CD4-positive, alpha-beta memory T cell (primary cell): ENCODE measurements at places on chromosomes 5 and 9.

DNA sequence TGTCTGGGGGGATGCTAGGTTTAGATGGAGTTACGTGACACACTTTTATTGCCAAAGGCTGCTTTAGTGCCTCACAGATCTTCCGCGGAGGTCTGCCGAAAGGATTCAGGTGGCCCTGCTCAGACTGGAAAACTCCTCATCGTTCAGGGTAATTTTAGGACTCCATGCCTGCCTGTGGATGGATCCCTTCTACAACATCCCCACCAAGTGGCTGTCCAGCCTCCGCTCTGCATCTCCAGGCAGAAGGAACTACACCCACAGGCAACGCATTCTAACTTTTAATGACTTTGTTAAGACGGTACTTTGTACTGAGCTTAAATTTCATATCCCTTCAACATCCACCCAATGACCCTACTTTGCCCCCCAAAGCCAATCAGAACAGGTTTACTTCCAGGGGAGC lies 29.4 kb downstream of the ATPSCKMT start:
- H3K36me3 ChIP-seq, result no peaks in the 10 kb centered on the region
- DNase-seq, result no peak
- H3K27me3 ChIP-seq, result no peaks in the 10 kb centered on the region
- no peak overlapping the region for H3K4me3 ChIP-seq

DNA sequence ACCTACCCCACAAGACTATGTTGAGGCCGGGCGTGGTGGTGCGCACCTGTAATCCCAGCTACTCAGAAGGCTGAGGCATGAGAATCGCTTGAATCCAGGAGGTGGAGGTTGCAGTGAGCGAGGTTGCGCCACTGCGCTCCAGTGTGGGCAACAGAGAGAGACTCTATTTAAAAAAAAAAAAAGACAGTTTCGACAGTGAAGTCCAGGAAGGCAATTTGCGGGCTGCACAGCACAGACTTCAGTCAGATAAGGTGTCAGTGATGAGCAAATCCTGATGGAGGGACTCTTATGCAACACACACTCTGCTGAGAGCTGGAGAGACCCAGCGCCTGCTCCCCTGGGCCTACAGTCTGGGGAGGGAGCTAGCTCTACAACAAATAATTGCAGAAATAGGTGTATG lies 14.2 kb downstream of the CCNJL start:
- no peaks in the 10 kb centered on the region for H3K4me1 ChIP-seq
- no peak for DNase-seq
- no peaks in the 10 kb centered on the region for H3K27me3 ChIP-seq
- no peaks in the 10 kb centered on the region for H3K36me3 ChIP-seq

GRCh38 chr9:79242489-79242888 lies 329.3 kb upstream of the TLE4 start:
- no peaks in the 10 kb centered on the region for H3K36me3 ChIP-seq
- H3K27ac ChIP-seq, result no peak overlapping the region
- no peak overlapping the region for H3K4me3 ChIP-seq
- H3K4me1 ChIP-seq, result no peaks in the 10 kb centered on the region

DNA sequence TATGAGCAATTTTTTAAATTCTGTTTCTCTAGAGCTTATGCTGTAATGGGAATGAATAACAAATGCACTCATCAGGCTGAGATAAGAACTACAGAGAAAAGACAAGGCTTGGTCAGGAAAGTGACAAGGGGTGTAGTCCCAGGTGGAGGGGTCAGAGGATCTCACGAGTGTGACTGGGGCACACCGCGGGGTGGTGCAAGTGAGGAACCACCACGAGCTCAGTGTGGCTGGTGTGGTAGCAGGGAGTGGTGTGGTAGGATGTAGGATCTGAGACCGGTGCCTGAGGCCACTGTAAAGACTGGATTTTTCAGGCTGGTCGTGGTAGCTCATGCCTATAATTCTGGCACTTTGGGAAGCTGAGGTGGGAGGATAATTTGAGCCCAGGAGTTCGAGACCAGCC lies 9.0 kb downstream of the ANXA6 start:
- peaks cover 35% of the 10 kb centered on the region for H3K36me3 ChIP-seq
- peaks cover 100% of the 10 kb centered on the region for H3K4me1 ChIP-seq
- DNase-seq, result no peak
- peak overlapping the region; percentile 14 for H3K4me3 ChIP-seq

- no peaks in the 10 kb centered on the region for H3K27me3 ChIP-seq
- H3K4me3 ChIP-seq, result no peak overlapping the region
- H3K4me1 ChIP-seq, result no peaks in the 10 kb centered on the region
Measured at GRCh38 chr5:165631235-165631634, 2125.8 kb downstream of the MAT2B start.

DNA sequence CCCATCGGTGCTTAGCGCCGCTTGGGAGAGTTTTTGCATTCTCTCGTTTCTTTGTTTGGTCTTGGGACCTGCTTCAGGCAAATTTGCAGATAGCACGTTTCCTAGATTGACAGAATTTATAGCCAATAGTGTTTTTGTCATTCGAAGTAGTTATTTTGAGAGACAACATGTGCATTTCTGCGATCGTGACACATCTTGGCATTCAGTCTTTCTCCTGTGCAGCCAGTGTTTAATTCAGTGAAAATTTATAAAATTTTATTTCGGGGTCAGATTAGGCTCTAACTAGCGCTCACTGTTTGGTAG lies 830 bp downstream of the PRRC1 start:
- H3K4me1 ChIP-seq, result peaks cover 25% of the 10 kb centered on the region
- H3K27ac ChIP-seq, result peak overlapping the region; percentile 87
- H3K36me3 ChIP-seq, result peaks cover 2% of the 10 kb centered on the region
- H3K27me3 ChIP-seq, result no peaks in the 10 kb centered on the region

DNA sequence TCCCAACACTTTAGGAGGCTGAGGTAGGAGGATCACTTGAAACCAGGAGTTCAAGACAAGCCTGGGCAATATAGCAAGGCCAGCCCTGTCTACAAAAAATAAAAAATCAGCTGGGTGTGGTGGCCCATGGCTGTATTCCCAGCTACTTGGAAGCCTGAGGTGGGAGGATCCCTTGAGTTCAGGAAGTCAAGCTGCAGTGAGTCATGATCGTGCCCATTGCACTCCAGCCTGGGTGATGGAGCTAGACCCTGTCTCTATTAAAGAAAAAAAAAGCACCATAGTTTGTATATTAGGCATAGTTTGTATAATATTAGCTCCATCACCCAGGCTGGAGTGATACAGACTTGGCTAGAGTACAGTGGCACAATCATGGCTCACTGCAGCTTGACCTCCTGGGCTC lies 9.6 kb upstream of the NME5 start:
- H3K36me3 ChIP-seq, result no peaks in the 10 kb centered on the region
- H3K4me1 ChIP-seq, result no peaks in the 10 kb centered on the region
- no peak for DNase-seq
- no peak overlapping the region for H3K27ac ChIP-seq
- H3K27me3 ChIP-seq, result no peaks in the 10 kb centered on the region

DNA sequence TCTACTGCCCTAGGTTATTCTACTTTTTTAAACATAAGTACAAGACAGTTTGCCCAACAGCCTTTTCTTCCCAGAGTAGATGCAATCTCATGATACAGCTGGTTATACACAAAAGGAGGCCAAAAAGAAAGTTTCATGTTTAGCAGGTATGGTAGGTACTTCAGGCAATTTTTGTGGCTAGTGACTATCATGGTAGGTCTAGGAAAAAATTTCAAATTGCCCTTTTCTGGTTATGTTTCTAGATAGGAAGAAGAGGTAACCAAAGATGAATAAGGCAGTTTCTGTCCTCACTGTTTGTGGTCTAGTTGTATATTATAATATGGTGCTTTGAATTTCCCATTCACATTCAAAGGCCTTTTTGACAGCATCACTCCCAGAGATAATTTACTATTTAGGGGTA lies 19.7 kb downstream of the MEGF9 start:
- H3K27ac ChIP-seq, result no peak overlapping the region
- peaks cover 12% of the 10 kb centered on the region for H3K4me1 ChIP-seq
- no peak for DNase-seq
- no peaks in the 10 kb centered on the region for H3K27me3 ChIP-seq
- H3K36me3 ChIP-seq, result no peaks in the 10 kb centered on the region
